HL-60 (cell line): ENCODE measurements at places on chromosomes 6 and 20.

DNA sequence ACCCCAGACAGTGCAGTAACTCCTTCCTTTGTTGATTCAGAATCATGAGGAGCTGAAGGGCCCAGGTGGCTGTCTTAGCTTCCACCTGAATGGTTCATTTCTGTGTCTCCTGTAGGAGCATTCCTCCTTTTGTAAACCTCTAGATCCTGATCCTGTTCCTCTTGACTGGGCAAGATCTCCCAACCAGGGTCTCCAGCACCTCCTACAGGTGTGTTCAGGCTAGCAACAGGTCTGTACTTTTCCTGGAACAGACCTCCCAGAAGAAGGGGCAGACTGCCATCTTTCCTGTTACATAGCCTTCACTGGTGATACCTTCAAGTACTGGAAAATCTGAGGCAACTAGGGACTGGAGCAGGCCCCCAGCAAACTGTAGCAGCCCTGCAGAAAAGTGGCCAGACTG lies 35.2 kb downstream of the HLA-B start:
- no peak for DNase-seq

- no peak for DNase-seq
Measured at GRCh38 chr6:83824831-83825230, 28.3 kb upstream of the RIPPLY2 start.

- no peak for DNase-seq
Measured at GRCh38 chr20:62201173-62202082, 18.6 kb downstream of the MTG2 start.

- DNase-seq: no peak
Measured at GRCh38 chr20:35462351-35462750, 7.0 kb downstream of the CEP250 start.

DNA sequence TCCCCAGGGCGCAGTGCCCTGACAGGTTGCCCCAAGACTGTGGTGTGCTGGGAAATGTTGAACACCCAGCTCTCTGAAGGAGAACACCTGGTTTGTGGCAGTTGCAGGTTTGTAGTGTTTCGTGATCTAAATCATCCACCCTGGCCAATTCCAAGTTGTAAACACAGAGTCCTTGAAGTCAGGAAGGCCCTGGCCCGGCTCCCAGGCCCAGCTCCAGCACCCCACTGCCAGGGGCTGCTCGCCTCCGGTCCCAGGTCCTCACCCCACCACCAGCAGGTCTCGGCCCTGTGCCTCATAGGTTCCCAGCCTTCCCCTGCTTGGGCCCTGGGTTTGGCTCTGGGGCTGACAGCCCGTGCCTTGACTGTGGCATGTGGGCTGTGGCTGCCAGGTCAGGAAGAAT lies 121.4 kb upstream of the MLN start:
- no peak for DNase-seq
